Stimulated activated CD4-positive, alpha-beta T cell treated with anti-CD3 and anti-CD28 coated beads, Interleukin-1b, Interleukin-23, amount 100 ng/mL, for 24 hours (primary cell): ENCODE measurements at places on chromosomes 3 and 15.

DNA sequence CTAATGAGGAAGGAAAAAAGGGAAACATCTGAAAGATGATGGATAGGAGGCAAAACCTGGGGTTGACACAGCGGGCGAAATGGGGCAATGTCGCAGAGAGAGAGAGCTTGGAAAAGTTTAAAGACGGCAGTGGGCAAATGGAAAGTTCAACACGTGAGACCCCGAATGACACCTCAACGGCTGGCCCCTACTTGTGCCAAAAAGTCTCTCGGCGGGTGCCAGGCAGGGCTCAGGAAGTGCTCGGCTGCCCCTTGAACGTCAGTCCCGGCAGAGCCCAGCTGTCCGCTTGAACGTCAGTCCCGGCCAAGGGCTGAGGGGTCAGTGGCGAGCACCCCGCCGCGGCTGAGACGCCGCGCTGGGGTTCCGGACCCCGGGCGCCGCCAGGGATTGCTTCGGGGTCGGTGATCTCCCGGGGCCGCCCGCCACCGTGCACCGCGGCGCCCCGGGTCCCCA lies 658 bp downstream of the EOGT start:
- DNase-seq, result no peak

GRCh38 chr3:9649791-9650521 lies 651 bp downstream of the MTMR14 start:
- no peak for DNase-seq

GRCh38 chr3:95177096-95177495 lies 1114.2 kb downstream of the NSUN3 start:
- no peak for DNase-seq

DNA sequence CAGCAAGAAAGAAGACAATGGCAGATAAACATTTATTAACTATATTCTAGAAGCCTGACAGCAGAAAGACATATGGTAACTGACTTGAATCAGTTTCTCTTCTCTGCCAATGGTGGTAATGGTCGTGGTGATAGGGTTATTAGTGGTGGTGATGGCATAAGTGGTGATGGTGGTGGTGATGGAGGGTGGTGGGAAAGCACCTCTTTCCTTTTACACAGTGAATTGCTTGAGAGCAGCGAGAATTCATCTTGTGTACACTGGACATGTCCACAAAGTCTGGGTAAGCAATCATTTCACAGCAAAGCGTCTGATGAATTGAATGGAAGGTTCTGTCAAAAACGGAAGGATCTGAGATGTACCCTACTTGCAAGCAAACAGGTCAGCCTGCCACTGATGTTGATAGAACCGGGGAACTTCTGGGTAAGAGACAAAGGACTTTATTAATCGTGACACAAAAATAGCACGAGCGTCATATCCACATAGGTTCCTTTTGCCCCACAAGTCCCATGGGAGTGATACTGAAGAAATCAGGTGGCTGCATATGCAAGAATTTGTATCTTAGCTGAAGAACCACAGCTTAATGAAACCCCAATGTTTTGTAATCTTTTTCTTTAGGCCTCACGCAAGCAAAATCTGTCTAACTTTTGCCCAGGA lies 23.5 kb upstream of the TBC1D5 start:
- no peak for DNase-seq

- DNase-seq, result no peak
Measured at GRCh38 chr3:156373095-156373494, 181.8 kb downstream of the SSR3 start.

GRCh38 chr3:120161902-120162301 lies 67.7 kb upstream of the GSK3B start:
- no peak for DNase-seq

DNA sequence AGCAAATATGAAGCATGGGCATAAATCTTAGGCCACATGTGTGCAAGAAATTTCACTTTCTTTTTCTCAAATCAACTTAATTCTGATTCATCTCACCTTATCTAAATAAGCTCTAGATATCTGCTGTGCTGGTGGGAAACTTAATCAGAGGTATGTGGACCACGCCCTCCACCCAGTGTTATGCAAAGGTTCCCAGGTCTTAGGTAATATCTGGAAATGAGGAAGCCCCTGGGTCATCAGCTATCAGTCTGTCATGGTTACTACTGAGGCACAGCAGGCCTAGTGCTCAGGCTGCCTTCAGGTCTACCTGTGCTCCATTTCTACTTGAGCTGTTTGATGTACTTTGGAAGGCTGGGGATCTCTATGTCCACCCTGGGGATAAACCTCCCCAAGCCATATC lies 134.4 kb upstream of the KCNH8 start:
- no peak for DNase-seq

DNA sequence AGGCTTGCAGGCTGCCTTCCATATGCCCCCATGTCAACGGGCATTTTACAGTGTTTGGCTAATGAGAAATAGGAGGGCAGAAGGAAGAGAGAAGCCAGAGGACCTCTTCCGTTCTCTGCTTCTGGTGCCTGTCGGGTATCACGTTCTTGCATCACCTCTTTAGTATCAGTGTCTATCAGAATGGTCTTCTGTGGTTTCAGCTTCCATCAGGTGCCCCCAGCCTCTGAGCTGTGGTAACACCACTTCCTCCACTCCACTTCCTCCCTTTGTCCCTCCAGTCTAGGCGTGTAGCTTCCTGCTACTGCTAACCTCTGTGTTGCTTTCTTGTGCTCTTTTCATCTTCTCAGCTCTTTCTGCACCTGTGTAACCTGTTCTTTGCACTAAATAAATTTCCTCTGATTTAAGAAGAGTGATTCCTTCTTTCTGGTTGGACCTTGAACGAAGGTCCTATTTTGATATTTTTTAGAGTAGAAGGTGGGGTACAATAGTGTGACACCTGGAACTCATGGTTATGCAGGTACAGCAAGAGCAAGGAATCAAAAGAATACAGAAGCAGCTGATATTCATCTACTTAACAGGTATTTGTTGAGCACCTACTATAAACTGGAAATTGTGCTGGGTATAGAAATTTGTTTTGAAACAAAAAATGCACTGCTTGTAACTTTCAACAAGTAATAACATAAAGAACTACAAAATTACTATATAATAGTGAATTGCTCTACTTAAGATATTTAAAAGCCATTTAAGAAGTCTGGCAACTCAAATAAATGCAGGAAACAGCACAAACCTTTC lies 27.4 kb upstream of the FOXB1 start:
- no peak for DNase-seq

DNA sequence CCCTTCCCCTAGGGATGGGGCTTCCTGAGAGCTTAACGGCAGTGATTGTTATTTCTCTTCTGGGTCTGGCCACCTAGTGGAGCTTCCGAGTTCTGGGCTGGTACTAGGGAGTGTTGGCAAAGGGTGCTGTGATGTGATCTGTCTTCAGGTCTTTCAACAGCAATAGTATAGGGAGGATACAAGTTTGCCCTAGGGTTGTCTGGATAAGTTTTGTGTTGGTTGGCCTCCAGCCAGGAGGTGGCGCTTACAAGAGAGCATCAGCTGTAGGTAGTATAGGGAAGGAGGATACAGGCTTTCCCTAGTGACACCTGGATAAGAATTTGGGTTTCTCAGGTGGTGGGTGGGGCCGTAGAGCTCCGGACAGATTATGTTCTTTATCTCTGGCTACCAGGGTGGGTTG lies 19.2 kb upstream of the CPOX start:
- DNase-seq, result no peak

DNA sequence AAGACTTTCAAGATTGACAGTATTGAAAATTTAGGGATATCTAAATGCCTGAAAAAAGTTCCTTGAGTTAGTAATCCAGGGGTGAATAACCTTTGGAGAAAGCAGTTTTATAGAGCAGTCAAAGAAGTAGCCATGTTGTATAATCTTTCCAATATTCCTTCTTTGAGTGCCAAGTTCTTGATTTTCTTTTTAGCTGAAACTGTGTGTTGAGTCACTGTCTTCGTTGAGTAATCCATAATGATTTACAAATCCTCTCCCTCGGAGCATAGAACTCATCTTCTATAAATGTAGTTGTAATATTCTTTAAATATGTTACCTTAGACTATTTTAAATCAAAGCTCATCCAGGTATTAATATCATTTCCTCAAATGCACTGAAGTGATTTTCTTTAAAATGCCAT lies 135.2 kb downstream of the BBX start:
- DNase-seq, result no peak

DNA sequence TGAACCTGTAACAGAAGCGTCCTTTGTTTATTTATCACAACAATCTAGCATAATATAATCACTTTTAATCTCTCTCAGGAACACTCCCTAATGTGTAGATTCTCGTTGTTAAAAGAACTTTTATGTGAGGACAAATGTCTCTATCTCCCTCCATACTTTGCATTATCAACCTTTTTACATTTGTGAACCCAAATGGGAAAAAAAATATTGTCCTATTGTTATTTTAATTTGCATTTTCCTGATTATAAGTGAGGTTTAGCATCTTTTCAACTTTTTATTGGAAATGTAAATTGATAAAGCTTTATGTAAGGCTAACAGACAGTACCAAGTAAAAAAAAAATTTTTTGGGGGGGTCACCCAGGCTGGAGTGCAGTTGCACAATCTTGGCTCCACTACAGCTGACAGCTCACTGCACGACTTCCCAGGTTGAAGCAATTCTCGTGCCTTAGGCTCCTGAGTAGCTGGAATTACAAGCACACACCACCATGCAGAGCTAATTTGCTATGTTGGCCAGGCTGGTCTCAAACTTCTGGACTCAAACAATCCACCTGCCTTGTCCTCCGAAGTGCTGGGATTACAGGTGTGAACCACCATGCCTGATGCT lies 33.0 kb upstream of the DENND4A start:
- DNase-seq, result no peak

- no peak for DNase-seq
Measured at GRCh38 chr3:129738172-129738571, 131.7 kb upstream of the PLXND1 start.

DNA sequence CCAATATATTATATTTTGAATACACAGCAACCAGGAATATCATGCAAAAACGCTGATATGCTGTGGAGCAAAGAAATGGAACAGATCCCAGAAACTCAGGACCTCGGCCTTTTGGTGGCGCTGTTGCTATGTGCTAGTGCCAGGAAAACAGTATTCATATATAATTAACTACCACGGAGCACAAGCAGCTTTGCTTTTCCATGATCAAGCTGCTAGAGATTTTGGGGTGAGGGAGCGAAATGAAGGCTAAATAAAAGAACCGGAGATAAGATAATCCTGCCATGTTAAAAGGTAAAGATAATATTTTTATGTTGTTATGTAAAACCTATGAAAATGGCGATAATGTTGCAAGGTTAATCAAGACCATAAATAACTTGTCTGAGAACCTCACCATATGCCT lies 157.7 kb upstream of the FAM3D start:
- no peak for DNase-seq

DNA sequence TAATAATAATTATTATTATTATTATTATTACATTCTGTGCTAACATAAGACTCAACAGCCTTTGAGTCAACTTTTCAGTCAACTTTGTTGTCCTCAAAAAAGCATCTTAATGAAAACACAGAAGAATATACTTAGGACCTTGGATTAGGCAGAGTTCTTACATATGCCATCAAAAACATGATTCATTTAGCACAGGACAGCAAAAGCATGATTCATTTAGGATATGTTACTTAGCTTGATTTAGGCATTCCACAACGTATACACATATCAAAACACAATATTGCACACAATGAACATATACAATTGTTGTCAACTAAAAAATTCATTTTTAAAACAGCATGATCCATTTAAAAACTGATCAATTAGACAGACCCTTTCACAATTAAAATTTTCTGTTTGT lies 213.0 kb downstream of the FMN1 start:
- DNase-seq, result no peak

GRCh38 chr3:4251412-4251811 lies 51.8 kb upstream of the SETMAR start:
- no peak for DNase-seq

GRCh38 chr3:115095236-115095635 lies 51.9 kb downstream of the ZBTB20 start:
- DNase-seq, result no peak

DNA sequence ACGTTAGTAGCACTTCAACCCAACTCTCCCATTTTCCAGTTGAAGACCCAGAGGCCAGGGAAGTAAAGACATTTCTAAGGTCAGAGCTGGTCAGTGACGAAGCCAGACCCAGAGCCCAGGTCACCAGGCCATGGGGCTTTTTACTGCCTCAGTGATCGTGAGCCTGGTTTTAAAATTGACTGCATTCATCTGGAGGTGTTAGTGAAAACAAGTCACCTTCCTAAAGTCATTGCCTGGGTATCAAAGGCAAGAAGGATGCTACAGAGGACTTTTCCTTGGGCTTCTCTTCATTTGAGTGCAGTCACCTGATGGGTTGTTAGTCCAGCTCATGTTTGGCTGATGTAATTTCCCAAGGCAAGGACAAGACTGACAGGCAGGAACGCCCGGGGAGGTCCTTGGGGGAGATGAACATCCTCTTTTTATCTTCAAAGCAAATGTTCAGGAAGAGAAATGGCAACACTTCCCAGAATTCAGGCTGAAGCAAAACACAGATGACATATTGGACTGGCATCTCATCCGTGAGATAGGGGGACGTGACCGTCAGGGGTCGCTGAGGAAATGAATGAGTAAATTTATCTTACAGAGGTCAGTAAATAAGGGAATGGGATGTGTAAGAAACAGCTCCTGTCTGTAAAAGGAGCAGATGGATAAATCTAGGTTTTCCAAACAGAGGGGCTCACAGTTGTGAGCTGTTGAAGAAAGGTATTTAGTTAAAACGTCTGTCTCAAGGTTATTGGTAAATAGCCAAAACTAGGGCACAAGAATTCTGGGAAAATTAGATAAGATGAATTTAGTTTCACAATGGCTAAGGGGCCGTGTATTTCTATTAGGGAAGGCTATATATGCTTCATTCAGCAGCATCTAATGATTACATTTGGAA lies 201.2 kb downstream of the OPA1 start:
- DNase-seq, result no peak

DNA sequence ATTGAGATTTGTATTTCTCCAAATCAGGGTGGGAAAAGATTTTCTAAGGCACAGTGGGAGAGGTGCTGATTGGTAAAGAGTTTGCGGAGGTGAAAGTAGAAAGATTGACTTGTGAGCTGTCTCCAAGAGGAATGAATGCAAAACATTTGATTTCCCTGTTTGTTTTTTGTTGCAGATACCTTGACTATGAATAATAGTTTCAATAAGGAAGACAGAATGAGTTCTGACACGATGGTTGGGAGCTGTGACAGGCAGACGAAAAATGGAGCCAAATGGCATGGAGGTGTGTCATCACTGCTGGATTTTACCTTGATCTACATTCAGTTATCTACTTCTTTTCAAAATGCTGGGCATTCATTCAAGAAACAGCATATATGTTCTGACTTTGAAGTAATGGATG lies 145.1 kb downstream of the NFKBIZ start:
- no peak for DNase-seq

GRCh38 chr15:96390986-96391385 lies 60.5 kb downstream of the NR2F2 start:
- no peak for DNase-seq

GRCh38 chr3:188578576-188579363 lies 424.8 kb downstream of the LPP start:
- DNase-seq, result no peak
